Amygdala (tissue), 56 donors: ENCODE measurements at places on chromosomes 11 and 22.

DNA sequence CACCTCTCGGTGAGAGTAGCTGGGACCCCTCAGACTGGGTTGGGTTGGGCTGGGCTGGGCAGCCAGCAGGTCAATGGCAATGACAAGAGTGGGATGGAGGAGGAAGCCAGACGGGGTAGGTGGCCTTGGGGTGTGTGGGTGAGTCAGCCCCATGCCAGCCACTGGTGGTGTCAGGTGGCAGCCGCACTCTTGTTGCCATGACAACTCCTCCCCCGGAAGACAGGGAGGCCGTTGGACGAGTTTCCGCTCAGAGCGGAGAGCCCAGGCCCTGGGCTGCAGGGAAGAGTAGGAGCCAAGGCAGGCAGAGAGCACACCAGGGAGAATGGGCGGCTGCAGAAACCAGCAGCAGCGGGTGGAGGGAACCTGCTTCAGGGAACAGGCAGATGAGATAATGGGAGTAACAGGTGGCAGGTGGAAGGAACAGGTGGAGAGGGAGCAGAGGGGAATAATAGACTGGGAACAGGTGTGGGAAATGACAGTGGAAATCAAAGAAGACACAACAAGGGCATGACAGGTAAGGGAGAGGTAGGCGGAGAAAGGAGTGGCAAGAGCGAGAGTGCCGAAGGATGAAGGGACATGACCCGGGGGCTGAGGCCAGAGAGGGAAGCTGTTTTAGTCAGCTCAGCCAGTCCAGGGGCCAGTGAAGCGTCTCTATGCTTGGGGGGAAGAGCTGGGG is 8.7 kb downstream of the SPTBN2 start:
- no peak for DNase-seq

DNA sequence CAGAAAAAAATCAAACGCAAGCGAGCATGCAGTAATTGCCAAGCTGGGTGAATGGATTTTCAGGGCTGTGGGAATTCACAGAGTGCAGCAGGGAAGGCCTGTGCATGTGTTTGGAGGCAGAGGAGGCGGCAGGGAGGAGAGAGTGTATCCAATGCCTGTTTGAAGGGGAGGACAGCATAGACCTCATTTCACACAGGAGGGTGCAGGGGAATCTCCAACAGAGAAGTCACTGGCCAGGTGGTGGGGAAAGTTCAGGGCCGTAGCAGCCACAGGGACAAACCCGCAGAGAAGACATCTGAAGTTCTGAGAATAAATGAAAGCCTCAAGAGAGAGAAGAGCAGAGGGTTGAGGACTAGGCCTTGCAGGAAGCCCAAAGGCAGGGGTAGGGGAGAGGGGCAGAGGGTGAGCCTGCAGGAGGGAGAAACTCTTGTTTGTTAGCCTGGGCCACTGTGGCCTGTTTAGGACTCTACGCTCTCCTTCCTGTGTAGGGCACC is 19.2 kb upstream of the KDM2A start:
- DNase-seq: no peak

DNA sequence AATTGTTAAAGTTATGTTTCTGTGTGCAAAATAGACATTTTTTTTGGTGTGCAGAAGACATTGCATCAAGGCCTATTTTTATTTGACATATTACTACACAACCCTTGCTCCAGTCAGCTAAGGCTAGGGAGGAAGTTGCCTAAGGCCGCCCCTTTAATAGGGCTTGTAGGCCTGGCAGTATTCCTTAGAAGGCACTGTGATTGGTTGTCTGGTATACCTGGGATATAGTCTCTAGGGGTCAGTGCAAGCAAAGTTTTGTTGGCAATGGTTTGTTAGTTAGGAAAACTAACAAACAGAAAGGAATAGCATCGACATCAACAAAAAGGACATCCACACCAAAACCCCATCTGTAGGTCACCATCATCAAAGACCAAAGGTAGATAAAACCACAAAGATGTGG is 16.9 kb downstream of the CCDC15 start:
- no peak for DNase-seq

DNA sequence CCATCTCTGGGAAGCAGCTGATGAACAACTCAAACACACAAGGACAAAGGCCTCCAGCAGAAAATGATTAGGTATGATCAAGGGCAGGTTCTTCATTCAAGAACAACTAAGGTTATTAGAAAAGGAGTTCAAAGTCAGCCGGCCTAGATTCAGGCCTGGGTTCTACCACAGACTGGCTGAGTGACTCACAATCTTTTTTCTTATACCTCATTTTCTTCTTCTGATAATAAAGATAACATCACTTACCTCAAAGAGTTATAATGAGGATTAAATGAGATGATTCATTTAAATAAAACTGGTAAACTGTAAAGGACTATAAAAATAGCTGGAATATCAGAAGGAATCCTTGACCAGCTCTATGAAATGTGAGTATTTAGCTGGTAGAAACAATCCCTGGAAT is 49.3 kb upstream of the PPP2R1B start:
- DNase-seq: no peak

DNA sequence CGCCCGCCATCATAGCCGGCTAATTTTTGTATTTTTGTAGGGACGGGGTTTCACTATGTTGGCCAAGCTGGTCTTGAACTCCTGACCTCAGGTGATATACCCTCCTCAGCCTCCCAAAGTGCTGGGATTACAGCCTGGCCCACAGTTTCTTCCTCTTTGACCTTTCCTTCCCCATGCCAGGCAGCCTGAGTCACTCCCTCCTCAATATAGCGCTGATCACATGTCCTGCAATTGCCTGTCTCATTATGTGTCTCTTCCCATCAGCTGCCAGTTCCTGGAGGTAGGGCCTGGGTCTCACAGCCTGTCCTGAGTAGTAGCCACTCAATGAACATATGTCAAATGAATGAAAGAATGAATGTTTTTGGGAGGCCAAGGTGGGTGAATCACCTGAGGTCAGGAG is 43.0 kb upstream of the CCDC134 start:
- DNase-seq: no peak

DNA sequence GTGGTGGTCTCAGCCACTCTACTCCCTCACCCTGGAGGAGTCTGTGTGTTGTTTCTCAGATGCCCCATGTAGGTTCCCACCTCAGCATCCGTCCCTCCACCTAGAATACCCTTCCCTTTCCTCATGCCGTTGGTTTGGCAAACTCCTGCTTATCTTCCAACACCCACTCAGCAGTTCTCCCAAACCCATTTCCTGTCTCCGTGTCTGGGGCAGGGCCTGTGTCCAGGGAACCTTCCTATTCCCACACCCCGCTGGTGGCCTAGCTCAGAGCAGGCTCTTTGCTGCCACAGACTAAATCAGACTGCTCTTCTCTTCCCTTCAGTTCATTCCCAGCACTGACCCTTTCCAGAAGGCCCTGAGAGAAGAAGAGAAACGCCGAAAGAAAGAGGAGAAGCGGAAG is 7.5 kb upstream of the SREBF2 start:
- no peak for DNase-seq

DNA sequence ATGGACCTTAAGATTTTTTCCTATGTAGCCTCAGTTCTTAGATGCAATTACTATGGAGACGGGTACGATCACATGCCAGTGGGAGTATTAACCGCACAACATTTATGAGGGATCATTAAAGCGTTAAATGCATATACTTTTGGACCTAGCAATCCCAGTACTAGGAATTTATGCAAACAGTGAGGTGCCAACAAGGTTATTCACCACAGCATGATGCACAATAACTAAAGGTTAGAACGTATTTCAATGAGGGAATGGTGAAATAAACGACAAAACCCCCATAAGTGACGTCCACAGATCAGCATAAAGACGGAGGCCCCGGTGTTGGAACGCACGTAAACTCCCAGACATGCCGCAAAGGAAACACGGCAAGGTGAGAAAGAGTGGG is 539 bp downstream of the SIRT3 start:
- DNase-seq: no peak

GRCh38 chr22:26482161-26482560 is 1.4 kb downstream of the HPS4 start:
- no peak for DNase-seq

DNA sequence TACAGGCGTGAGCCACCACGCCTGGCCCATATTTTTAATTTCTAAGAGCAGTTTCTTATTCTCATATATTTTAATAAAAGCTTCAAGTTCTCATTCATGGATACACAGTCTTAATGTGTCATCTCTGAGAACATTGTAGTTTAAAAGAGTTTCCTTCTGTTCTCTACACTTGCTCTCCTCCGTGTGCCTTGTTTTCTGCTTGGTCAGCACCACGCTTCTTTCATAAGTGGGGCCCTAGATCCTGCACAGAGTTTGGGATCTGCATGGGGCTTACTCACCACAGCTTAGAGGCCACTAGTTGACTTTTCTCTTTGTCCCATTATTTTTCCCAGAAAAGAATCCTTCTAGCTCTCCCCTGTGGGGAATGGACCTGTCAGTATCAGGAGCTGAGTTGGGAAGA is 58.8 kb downstream of the PPP6R2 start:
- no peak for DNase-seq

DNA sequence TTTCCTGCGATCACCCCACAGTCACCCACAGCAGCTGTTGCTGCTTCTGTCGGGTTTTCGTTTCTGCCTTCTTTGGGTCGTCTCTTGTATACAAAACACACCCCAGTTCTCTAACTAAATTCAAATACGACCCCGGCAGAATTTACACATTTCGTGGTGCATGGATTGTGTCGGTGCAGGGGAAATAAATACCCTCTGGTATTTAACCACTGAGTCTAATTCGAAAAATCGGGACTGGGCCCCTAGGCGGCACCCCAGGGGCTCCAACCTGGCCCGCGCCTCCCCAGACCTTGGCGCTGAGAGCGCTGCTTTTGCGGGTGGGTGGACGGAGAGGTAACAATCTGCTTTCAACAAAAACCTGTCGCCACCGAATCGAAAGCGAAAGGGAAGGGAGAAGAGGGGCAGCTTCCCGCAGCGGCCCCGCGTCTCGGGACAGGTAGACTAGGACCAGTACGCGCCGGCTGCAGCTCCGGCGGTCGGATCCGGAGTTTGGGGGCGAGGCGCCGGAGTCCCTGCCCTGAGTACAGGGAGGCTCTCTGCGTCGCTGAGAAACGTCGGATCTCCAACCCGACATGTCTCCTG is 4.4 kb downstream of the ALX4 start:
- no peak for DNase-seq

DNA sequence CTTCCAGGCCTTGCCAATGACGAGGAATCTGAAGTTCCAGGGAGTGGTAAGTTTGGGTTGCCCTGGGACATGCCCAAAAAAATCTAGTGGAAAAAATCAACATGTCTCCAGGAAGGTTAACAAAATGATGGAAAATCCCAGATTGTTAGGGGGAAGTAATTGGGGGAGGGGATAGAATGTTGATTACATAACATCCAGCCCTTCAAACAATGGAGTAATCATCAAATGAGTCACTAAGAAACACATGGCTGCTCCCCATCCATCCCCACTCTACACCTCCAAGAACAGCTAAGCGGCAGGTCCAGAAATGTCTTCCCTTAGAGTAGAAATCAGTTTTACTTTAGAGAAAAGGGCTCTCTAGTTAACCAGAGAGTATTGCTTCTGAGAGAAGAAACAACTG is 94.9 kb downstream of the ETS1 start:
- DNase-seq: no peak

- no peak for DNase-seq
These were observed 104.6 kb downstream of the ALX4 start for GRCh38 chr11:44205352-44205751.

- no peak for DNase-seq
These were observed 16.4 kb downstream of the PRCP start for GRCh38 chr11:82883853-82884252.

DNA sequence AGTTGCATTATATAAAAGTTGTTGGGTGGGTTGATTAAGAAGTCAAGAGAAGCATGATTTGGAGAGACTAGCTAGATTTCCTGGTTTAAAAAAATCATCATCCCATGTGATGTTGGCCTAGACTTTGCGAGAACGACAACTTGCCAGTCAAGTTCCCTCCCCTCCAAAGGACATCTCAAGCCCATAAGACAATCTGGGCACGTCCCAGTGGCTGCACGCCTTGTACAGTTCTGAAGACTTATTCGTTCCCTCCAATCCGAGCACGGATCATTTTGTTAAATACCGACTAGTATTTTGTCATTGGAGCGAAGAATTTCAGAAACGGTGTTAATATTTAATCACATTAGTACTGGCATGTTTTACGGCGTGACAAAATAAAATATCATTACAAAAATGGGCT is 8.0 kb downstream of the MN1 start:
- no peak for DNase-seq

GRCh38 chr11:68809506-68809905 is 32.2 kb downstream of the CPT1A start:
- DNase-seq: no peak

DNA sequence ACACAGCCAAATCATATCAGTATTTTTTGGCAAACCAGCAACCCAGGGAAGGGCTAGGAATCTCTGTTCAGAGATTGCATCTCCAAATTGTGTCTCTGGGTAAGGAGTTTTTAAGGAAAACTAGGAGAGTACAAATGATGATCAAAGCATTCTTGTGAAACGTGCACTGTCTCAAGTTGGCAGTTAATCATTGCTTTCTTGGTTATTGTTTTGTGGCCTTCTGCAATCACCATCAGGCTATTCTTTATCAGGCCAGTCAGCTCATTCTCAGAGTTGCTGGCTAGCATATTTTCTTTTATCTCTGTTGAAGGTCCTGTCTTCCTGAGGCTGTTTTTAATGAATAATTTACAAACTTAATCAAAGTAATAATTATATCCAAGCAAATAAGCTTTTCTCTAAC is 129.1 kb upstream of the CCDC179 start:
- no peak for DNase-seq

- DNase-seq: no peak
These were observed 33.6 kb upstream of the GNB1L start for GRCh38 chr22:19888131-19888746.

DNA sequence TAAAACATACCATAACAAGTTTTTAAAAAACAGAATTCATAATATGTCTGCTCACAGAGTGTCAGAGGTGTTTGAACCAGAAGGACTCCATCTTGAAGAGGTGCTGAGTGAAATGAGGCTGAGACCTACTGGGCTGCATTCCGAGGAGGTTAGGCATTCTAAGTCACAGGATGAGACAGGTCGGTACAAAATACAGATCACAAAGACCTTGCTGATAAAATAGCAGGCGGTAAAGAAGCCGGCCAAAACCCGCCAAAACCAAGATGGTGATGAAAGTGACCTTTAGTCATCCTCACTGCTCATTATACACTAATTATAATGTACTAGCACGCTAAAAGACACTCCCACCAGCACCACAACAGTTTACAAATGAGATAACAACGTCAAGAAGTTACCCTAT is 116.4 kb downstream of the ARHGAP32 start:
- DNase-seq: no peak

DNA sequence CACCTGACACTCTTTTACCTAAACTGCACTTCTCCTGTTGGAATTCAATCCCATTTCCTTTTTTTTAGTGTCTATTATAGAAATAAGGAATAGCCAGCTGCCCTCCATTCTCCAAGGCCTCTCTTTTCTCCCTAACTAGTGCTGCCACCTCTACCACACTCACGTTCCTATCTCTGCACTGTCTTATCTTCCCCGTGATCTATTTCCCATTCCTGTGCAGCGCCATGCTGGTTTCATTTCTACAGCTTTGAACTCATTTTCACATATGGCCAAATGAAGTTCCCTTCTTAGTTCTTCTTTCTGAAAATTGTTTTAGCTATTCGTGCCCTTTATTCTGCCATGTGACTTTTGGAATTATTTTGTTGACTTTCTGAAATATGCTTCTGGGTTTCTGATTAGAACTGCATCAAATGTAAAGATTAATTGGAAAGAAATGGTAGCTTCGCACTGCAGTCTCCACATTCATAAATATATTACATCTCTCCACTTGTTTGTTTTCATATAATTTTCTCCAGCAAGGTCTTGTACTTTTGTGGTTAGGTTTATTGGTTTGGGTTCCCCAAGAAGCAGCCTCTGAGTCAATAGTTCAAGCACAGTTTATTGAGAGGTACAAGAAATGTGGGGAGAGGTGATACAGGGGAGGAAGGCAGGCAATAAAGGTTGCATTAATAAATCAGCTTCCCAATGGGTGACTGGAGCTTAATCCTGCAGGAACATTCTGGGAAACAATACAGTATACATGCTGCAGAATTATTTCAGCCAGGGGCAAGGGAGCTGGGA is 43.7 kb upstream of the DRD2 start:
- no peak for DNase-seq
